ENCODE measurements at places on chromosomes 7 and 10.

DNA sequence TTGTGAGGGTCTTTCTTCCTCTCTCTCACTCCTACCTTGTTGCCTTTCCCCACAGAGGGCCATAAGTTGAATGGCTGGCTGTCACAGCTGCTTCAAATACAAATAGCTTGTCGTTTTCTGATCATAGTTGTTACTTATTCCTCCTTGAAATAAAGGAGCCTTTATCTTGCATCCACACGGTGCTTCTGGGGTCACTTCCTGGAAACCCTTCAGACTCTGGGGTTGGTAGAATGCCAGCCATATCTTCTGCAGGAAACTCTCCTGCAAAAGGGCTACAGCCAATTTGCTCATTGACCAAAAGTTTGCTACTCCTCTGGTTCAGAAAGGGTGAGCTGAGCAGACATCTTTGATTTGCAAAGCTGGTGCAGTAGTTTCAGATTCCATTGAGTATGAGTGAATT, 70.4 kb downstream of the FAM185A start:
- DNase-seq, result no peak

DNA sequence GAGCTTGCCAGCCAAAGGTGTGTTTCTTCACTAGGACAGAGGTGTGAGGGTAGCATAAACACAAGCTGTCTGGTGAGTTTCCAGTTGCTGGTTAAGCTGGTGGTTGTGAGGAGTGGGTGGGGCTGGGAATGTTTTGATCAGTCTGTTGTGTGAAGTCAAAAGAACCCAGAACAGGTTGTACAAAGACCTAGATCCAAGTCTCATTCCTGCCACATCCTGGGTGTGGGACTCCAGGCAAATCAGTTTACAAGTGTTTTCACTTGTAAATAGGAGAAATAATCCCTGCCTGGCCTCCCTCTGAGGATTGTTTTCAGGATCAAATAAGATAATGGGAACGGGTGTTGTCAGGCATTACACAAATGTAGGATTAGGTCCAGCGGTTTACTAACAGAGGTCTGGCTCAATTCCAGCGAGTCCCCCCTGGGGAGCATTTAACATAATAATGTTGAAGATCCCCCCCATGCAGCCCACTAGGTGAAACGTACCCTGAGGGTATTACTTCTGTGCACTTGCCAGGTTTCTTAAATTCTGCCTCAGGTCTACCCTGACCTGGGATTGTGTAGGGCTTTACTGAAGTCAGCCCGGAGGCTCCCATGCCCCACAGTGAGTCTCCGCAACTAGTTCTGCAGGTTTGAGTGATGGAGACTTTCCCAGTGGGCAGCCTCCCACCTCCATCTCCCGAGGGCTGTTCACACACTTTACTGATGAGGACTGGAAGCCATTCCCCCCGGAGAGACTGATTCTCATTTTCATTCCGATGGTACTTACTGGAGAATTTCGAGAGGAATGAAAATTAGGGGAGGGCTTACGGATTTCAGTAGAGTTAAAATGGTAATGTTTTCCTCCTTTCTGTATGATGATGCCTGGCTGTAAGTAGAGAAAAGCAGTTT, 2.7 kb upstream of the FRAT2 start:
- DNase-seq, result no peak

GRCh38 chr10:89556600-89556999, 21.2 kb upstream of the SLC16A12 start:
- DNase-seq, result no peak

- DNase-seq, result no peak
Measured at GRCh38 chr7:4613846-4614548, 68.1 kb upstream of the FOXK1 start.

DNA sequence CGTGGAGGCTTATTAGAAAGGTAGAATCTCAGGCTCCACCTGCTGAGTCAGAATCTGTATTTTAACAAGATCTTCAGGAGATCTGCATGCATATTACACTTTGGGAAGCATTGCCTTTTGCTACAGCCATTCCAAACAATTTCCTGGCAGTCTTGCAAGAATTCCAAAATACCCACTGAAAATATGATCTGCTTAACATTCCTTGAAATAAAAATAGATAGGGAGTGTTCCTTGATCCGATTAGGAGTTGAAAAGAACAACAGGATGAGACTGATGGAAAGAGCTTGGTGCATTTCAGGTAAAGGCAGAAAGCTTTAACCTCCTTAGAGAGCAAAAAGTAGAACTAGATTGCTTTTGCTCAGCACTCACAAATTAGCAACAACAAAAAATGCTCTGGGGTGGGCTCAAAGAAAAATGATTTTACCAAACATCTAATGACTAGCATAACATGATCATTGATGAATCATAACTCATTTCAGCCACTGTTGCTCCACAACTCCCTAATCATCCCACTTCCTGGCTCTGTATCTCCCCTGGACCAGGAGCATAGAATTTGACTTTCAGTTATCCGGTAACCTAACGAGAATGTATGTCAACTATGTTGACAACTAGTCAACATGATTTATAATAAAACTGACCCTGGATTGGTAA, 115.2 kb downstream of the RNLS start:
- peak; percentile 12 for DNase-seq

DNA sequence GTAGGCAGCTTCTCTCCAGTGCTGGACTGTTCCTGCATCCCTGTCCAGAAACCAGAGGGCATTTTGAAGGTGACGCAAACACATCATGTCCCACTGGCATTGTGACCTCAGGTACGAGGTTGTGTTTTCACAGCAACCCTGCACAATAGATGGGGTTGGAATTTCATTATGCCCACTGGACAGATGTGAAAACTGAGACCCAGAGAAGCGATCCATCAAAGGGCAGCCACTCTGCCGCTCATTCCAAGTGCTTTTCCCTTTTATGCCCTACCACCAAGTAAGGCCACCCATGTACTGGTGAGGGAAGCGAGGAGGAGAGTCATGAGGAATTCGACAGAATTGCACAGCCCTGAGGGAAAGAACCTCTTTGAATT, 63.3 kb downstream of the CALML3 start:
- DNase-seq, result no peak

DNA sequence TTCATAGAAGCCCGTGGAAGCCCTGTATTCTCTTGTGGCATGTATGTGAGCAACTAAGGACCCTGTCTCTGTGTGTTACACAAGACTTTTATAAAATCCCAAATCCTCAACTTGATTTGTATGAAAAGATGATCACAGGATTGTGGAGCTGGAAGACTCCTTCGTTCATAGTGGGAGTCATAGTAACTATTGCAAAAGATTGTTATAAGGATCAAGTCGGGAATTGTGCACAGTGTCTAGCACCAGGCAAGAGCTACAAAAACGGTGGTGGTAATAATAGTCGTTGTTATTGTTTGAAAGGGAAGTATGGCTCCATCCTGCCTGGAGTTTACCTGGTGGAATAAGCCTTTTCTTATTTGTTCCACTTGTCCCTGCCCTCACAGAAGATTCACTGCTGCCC, 42.8 kb upstream of the MTURN start:
- DNase-seq, result no peak

DNA sequence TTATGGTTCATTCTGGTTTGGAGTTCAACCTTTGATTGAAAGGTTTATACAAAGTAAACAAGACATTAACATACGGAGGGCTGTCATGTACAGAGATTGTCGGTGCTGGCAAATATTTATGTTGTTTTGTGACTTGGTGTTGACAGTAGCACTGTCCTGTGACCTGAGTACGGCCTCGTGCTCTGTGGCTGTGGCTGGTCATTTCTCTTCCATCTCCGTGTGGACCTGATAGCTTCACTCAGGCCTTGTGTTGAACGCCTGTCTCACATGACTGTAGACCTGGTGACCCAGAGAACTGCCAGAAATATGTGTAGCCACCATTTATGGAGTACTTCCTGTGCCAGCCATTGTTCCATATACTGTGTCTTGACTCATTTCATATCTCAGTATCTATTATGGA, 311.6 kb downstream of the CCDC3 start:
- no peak for DNase-seq

DNA sequence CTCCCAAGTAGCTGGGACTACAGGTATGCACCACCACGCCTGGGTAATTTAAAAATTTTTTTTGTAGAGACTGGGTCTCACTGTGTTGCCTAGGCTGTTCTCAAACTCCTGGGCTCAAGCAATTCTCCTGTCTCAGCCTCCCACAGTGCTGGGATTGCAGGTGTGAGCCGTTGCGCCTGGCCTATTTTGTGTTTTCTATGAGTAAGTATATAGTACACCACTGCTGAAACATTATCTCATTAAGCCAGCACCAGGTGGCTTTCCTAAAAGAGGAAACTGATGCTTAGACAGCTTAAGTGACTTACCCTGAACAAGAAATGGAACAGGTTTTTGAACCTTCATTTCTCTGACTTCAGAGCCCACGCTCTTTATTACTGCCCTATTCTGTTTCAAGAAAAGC, 7.8 kb upstream of the PTPN12 start:
- DNase-seq, result no peak

DNA sequence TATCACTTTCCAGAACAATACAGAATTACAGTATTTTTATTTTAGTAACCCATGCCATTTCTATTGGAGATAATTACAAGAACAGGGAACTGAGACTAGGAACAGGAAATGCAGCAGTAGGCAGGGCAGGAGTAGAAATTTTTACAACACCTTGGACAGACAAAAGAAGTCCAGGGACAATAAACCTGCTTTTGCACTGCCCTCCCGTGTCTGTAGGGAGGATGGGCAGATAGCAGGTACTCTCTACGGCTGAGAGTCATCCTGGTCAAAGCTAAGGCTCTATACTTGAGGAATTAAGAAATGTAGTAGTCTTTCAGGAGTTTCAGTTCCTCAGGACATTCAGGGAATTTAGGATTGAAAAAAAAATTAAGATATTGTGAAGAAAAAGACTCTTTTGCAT, 63.4 kb downstream of the VAX1 start:
- no peak for DNase-seq

GRCh38 chr10:128572696-128573095, 446.5 kb upstream of the MKI67 start:
- no peak for DNase-seq

GRCh38 chr10:86329093-86329710, 37.4 kb downstream of the GRID1 start:
- no peak for DNase-seq

- DNase-seq, result no peak
Measured at GRCh38 chr7:35331730-35332678, 78.1 kb upstream of the TBX20 start.

DNA sequence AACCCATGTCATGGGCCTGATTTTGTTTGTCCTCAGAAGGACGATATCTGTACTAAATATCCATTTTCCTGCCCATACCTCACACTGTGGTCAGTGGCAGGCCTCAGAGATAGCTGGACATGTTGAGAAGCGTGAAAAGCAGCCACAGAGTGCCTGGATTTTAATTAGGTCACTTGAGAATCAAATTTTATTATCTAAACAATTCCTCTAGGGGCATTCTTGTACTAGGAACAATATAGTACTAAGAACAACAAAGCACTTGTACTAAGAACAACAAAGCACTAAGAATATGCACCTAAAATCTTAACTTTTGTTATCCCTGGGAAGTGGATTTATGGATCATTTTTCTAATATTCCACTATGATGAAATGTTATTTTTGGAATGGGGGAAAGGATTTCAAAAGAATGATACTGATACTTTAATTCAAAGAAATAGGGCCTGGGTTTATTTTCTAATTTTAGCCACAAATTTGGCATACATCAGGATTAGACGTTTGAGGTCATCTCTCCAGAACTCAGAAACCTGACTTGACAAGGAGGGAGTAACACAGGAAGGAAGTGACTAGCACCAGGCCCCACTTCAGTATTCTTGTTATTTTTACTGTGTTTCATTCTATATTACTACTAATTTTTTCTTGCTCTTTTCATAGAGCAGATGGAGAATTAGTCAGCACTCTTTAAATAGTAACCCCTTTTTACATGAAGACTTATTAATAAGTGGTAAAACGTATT, 112.2 kb downstream of the EXOC4 start:
- DNase-seq, result no peak

- peak; percentile 78 for DNase-seq
Measured at GRCh38 chr7:131007439-131008330, 273.7 kb upstream of the KLF14 start.

DNA sequence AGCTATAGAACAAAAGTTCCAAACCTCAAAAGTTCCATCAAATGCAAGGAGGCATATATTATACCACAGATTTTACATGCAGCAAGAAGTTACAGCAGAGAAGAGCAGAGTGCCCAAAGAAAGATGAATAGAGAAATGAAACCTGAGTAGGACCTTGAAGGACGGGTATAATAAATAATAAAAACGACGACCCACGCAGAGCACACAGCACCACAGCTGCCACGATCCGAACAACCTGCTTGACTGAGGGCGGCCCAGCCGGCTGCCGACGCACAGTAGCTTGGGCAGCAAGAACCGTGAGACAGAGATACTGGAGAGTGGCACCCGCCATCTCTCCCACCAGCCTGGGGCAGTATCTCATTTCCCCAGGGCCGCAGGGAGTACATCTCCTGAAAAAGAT, 79.0 kb downstream of the HIPK2 start:
- DNase-seq, result no peak

DNA sequence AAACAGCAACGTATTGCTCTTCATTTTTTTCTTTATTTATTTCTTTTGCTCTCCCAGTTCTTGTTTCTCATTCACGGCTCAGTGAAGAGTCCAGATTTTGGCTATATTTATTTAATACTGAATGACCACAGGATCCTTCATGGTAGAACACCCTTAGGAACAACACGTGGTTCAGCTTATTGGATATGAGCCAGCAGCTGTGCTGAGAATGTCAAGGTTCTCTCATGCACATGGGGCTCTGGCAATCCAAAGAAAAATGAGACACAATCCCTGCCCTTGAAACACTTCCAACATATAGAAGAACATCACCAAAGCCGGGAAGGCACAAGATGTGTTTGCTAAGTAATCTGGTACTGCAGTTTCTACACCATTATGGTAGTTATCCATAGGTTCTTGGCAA, 852.9 kb downstream of the SORCS1 start:
- no peak for DNase-seq

DNA sequence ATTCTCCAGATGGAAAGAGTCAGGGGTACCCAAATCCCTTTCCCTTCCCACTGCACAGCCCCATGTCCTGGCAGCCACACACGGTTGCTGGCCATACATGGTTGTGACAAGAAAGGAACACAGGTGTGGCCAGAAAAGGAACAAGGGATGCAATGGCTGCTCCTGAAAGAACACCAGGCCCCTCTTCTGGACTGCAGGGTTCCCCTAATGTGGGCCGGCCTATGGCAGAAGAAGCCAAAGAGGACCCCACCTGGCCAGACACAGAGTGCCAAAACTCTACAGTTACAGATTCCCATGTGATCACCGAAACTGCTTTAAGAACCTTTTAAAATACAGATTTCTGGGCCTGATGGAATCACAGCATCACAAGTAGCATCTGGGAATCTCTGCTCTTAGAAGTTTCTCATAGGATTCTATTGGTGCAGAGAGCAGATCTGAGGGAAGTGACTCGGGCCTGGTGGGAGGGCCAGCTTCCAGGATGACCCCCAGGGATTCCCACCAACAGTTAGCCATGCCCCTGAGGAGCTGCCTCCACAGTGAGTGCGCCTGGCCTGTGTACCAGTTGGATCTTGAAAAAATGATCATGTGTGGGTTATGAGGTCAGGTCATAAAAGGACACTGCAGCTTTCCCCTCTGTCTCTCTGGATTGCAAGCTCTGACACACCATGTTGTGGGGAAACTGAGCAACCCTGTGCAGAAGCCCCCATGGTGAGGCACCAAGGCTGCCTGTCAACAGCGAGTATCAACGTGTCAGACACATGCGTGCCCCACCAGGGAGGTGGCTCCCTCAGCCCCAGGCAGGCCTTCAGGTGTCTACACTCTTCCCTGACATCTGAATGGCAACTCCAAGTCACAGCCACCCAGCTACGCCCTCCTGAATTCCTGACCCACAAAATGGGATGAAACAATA, 89.6 kb upstream of the LANCL2 start:
- DNase-seq, result no peak

- no peak for DNase-seq
Measured at GRCh38 chr7:41153268-41153667, 549.6 kb downstream of the INHBA start.

GRCh38 chr10:58818900-58819299, 306.2 kb downstream of the BICC1 start:
- DNase-seq, result no peak
